Uterus (tissue), 4 donors: ENCODE measurements at places on chromosomes 12 and 14. TPM values are rescaled to one million over a fixed set of nuclear protein-coding genes. Genes with fewer than 3 reads are reported as not detected.

DNA sequence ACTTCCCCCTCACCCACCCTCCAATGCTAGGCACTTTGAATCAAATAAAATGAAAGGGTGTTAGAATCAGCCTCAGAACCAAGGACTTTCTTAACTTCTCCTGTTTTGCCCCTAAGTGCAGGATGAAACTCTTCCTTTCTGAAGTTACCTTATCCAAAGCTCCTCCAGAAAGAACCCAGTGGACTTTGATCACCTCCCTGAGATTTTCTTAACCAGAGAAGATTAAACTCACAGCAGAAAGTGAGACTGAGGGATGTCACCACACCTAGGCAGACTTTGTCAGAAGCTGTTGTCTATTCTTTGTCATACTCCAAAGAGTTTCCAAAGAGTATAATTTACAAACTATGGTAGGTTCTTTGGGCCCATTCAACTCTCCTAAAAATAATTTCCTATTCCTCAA lies 14.2 kb upstream of the RNASE3 start:
- no peak for DNase-seq

DNA sequence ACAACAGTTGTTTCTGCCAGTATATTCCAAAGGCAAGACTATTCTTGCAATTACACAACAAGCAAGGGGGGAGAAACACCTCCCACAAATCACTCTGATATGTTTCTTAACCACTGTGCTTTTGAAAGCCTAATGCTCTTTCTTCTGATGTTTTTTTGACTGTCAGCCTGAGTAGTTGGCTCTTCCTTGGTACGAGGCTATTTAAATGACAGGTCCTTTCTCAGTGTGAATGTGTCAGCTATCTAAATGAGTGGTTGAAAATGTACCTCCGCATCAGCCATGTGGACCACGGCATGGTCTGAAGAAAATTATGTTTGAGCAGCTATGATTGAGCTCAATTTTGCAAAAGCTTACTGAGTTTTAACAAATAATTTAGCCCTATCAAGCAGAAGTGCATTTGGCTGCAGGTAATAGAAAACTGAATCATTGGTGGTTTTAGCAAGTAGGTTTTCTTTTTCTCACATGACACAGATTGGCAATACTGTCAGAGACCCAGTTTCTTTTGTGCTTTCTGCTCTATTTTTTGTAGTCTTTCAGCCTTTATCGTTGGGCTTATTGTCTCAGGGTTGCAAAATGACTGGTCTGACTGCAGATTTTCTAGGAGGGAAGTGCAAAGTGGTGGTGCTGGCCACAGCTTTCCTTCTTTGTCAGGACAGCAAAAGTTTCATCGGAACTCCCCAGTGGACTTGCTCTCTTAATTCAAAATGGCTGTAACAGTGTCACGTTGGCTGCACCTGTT lies 162.8 kb downstream of the RGS6 start:
- DNase-seq: no peak

- no peak for DNase-seq
These were observed 7.5 kb downstream of the TNFRSF1A start for GRCh38 chr12:6334359-6334758.

- DNase-seq: no peak
These were observed 484.4 kb downstream of the ATP23 start for GRCh38 chr12:58425481-58426392.

DNA sequence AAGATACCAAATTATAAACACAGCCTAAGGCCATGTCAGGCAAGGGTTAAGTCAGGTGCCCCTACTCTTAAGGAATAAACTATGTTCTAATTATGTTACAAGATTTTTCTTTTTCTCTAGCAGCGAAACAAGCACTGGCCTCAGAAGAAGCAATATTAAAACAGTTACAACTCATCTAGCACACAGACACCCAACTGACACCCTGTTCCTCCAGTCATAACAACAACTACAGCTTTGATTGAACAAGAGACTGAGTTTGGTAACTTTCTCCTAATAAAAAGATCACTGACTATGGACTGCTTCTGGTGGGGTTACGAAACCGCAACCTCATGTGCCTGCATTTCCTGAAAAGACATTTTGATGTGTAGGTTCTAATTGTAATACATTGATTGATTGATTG lies 3.3 kb upstream of the DAO start:
- DNase-seq: no peak

DNA sequence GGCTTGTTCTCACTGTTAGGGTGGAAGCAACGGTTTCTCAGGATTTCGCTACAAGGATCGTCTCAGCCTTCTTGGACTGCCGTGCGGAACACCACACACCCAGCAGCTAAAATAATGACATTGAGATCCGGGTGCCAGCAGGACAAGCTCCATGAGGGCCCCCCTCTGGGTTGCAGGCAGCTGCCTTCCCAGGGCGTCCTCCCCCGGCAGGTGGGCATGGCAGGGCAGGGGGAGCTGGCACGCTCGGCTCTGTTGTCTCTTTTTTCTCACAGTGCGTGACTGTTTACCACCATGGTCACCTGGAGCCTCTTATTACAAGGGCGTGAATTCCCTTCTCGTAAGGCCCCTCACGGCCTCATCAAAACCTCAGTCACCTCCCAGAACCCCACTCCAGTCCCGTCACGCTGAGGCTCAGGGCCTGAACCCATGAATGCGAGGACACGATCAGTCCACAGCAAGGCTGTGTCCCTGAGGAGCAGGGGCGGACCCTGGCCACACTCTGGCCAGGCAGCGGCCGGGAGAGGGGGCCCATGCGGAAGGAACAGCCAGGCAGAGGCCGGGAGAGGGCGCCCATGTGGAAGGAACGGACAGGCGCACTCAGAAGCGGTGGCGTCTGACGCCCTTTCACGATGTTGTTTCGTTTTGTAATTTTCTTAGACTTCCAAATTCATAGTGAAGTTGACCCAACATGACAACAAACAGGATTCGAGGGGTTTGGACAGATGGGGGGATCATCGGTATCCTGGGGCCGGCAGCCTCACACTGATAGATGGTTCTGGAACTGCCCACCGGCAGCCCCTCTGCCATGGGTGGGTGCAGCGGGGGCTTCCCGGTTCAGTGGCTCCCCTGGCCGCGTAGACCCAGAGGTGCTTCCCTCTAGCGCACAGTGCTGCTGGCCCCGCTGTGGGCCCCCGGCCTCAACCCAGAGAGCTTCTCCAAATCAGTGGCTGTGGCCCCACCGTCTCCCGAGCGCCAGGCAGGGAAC lies 10.0 kb downstream of the LRCOL1 start:
- peak; percentile 75 for DNase-seq

GRCh38 chr12:107461222-107461975 lies 224.2 kb upstream of the PWP1 start:
- no peak for DNase-seq

- no peak for DNase-seq
These were observed 139.8 kb upstream of the LGR5 start for GRCh38 chr12:71299541-71300376.

GRCh38 chr14:53683229-53683628 lies 273.4 kb downstream of the BMP4 start:
- DNase-seq: no peak

GRCh38 chr14:34250959-34251358 lies 211.1 kb downstream of the SPTSSA start:
- DNase-seq: no peak

GRCh38 chr14:47466916-47467315 lies 208.5 kb downstream of the MDGA2 start:
- no peak for DNase-seq

The LMNTD1 gene
- total RNA-seq: 6.6 TPM

The TAOK3 gene
- total RNA-seq: 15.9 TPM
